ENCODE measurements at places on chromosomes 5 and 9.

DNA sequence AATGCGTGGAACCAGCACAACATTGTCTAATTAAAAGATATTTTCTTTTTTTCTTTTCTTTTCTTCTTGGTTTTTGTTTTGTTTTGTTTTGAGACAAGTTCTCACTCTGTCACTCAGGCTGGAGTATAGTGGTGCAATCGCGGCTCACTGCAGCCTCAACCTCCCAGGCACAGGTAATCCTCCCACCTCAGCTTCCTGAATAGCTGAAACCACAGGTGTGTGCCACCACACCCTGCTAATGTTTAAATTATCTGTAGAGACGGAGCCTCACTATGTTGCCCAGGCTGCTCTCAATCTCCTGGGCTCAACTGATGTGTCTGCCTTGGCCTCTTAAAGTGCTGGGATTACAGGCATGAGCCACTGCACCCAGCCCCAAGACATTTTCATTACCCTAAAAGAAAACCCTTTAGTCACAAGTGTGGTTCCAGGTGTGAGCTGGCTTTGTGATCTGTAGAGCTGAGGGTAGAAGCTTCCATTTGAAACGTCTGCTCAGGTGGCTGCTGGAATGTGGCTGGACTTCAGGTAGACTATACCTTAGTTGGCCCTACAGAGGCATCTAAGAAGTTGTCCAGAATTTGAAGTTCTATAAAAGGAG, 19.1 kb upstream of the NEK6 start:
- no peak for DNase-seq

DNA sequence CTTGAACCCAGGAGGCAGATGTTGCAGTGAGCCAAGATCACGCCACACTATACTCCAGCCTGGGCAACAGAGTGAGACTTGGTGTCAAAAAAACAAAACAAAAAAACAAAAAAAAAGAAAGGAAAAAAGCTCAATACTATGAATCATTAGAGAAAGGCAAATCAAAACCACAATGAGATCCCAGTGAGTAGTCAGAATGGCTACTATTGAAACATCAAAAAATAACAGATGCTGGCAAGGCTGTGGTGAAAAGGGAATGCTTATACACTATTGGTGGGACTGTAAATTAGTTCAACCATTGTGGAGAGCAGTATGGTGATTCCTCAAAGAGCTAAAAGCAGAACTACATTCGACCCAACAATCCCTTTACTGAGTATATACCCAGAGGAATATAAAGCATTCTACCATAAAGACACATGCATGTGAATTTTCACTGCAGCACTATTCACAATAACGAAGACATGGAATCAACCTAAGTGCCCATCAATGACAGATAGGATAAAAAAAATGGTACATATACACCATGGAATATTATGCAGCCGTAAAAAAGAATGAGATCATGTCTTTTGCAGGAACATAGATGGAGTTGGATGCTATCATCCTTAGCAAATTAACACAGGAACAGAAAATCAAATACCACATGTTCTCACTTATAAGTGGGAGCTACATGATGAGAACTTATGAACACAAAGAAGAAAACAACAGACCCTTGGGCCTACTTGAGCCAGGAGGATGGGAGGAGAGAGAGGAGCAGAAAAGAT, 81.9 kb upstream of the ARRDC3 start:
- no peak for DNase-seq

DNA sequence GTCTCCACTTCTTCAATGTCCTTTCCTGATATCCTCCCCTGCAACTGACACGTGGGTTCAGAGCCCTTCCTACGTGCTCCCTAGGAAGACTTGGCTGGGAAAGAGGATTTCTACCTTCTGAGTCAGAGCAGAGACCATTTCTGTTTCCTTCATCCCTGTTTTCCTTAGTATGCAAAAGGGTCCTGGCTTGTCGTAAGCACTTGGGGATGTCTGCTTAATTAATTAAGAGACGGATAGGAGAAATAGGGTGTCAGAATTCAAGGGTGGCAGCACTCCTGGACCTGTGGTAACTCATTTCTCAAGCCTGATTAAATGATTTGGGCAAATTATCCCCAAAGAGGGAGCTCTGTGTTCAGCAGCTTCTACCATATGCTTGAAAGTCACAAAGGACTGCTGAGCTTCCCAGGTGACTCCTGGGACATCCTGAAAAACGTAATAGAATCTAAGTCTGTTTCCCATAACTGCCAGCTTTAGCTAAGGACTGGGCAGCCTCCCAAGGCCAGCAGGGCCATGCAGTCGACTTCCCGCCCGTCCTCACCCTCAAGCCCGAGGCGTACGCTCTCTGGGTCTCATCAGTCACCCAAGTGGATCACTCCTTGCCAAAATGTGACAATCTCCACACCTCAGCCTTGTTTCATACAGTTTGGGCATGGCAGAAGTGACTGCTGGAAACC, 20.5 kb downstream of the ABCA1 start:
- no peak for DNase-seq

GRCh38 chr5:158747816-158748432, 351.8 kb downstream of the EBF1 start:
- no peak for DNase-seq

GRCh38 chr9:78383130-78383529, 86.2 kb downstream of the PSAT1 start:
- no peak for DNase-seq

DNA sequence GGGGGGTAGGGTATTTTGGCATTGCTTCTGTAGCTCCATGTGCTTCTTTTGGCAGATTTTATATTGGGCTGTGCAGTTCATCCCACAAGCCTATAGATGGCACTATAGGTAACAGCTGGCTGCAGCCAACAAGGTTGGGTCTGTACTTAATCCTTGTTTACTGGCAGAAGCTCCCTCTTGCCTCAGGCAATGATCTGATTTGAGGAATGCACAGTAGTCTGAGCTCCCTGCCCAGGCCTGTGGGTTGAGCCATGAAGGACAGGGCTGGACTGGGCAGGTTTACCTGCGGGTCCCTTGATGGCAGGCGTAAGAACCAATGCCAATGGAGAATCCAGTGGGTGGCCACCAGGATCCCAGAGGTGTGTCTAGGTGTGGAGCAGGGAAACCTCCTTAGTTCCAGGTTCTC, 11.7 kb upstream of the OR1J2 start:
- peak; percentile 15 for DNase-seq

GRCh38 chr5:31531888-31532547, at the start of the genes C5orf22 and DROSHA:
C5orf22 (plus strand) TSS chr5:31532301; CDS start chr5:31532393, 92 bp downstream.
DROSHA (minus strand) TSS chr5:31532093; CDS start chr5:31529059, 3,034 bp downstream.
- DNase-seq: peak; percentile 97

GRCh38 chr9:100525563-100525962, 52.3 kb upstream of the CAVIN4 start:
- no peak for DNase-seq

- no peak for DNase-seq
These were observed 666.9 kb upstream of the KLF4 start for GRCh38 chr9:108156270-108156998.

- DNase-seq: no peak
These were observed 52.7 kb upstream of the TESK1 start for GRCh38 chr9:35552376-35552775.

- DNase-seq: no peak
These were observed 59.1 kb downstream of the ATP10B start for GRCh38 chr5:160792732-160793529.

GRCh38 chr9:127961613-127962155, 19.1 kb downstream of the EEIG1 start:
- DNase-seq: no peak

- DNase-seq: peak; percentile 92
These were observed at the start of gene KCNN2 for GRCh38 chr5:114361724-114362196. KCNN2 (plus strand) TSS chr5:114362070; CDS start chr5:114362140, 70 bp downstream.

GRCh38 chr9:119451426-119451825, 82.2 kb upstream of the BRINP1 start:
- no peak for DNase-seq

DNA sequence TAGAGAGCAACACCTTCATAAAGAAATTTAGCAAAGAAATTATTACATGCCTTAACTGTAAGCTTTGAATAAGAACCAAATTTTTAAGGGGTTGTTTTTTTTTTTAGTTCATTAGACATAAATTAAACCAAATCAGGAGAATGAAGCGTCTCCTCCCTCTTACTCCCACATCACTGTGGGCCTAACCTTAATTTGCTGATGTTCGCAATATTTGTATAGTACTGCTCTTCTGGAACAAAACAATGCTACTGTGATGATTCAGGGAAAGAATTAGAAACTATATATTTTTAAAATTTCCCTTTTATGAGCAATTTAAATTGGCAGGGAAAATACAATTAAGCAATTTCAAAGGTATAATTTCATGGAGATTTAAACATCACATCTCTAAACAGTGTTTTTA, 275.0 kb upstream of the C9orf72 start:
- no peak for DNase-seq

- no peak for DNase-seq
These were observed 815 bp downstream of the PDZD2 start for GRCh38 chr5:31639481-31640411.

DNA sequence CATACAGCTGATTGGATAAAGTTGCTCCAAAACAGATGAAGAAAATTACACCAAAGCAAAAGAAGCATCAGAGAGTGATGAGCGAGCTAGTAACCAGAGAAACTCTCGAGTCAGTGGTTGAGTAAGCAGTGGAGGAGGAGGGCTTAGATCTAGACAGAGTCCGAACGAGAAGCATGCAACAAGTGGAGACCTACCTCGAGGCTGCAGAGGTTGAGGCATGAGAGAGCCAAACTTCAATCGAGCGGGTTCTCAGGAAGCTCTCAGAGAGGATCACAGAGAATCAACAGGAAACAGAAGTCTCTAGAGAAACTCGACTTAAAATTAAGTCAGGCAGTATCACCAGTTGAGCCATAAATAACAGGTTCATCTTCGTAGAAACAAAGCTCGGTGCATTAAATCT, 6.1 kb downstream of the RUSC2 start:
- DNase-seq: no peak

GRCh38 chr9:20353931-20354652, 268.2 kb downstream of the MLLT3 start:
- no peak for DNase-seq

DNA sequence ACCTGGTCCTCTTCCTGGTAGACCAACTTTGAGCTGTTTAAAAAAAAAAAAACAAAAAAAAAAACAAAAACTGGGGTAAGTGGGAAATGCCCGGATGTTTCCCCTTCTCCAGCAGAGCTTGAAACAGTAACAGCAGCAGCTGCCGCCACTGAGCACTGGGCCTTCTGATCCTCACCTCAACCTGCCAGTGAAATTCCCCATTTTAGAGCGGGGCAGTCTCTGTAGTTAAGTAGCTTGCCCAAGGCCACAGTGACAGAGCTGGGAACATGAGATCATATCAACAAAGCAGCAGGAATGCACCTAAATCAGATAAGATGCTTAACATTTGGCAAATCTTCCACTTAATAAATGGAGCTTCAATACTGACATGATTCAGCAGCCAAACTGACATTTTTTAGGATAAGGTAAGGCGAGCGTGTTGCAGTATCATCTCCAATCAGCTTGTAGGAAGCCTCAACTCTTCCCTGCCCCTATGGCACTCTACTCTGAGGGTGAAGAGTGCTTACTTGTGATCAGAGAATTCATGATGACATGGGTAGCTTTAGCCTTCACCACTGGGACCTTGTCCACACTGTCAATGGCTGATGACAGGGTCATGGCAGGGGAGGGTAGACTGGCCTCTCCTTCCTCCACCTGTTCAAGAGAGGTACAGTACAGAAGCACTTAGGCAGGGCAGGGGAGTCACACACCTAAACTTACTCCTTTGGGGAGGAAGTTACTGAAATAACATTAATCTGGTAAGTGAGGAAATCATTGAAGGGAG, 9.3 kb downstream of the KIAA1191 start:
- DNase-seq: no peak

GRCh38 chr5:53243403-53243802, 133.8 kb upstream of the MOCS2 start:
- no peak for DNase-seq

GRCh38 chr5:39501397-39501796, 76.6 kb upstream of the DAB2 start:
- DNase-seq: no peak

GRCh38 chr9:751137-752051, 90.1 kb upstream of the DMRT1 start:
- DNase-seq: no peak

DNA sequence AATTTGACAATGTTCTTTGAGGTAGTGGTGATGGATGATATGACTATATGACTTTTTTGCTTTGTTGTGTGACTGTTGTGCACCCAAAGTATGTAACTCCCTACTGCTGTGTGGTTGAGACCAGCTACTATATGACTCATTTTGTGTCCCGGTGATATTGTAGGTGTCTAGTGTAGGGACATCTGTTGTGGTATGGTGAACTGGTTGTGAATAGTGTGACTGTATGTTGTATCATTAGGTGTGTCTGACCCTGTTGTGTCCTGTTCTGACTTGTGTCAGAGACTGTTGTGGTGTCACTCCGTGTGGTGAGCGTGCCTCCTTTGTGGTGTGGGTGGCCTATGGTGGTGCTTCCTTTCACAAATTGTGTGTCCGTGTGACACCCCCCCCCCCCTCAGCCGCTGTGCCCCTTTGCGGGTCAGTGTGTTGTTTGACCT, 11.2 kb upstream of the CXXC5 start:
- no peak for DNase-seq

GRCh38 chr9:111096051-111096450, 57.8 kb upstream of the LPAR1 start:
- peak; percentile 7 for DNase-seq

GRCh38 chr5:51990661-51991180, 607.5 kb downstream of the ISL1 start:
- peak; percentile 12 for DNase-seq

Measured in NCI-H1417 (cell line).